ENCODE measurements at places on chromosomes 3 and 15.
A peak's percentile ranks its signal among the peaks of the same experiment; 100 is the strongest.

- DNase-seq: peak; percentile 35
These were observed 585 bp downstream of the SLCO3A1 start for GRCh38 chr15:91853948-91854638.

DNA sequence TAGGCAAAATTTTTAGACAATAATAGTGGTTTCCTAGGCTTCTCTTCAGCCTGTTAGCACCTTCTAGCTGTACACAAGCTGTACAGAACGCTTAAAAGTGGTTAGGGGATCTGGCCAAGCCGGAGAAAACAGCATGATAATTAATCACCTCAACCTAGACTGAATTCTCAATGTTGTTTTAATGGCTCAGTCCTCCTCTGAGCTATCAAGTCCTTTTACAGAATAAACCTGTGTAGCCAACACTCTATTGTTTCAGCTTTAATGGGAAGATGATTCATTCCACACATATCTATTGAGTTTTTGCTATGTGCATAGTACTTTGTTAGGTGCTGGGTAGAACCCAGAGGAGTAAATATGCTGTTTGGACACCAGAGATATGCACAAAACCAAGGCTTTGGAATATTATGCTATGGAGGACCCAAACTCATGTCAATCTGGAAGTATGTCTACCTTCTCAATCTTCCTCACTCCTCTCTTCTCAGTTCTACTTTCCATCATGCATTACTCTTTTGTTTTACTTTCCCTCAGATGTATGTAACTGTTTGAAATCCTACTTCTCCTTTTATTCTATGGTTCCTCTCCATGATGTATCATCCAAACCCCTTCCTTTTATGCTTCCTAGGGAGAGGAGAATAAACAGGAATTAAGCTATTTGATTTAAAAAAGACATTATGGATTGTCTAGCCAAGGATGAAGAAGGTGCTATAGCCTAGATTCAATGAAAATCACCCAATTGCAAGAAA is 27.6 kb upstream of the UBE2E2 start:
- DNase-seq: no peak

- DNase-seq: no peak
These were observed 5.5 kb upstream of the ACAP2 start for GRCh38 chr3:195448205-195448875.

DNA sequence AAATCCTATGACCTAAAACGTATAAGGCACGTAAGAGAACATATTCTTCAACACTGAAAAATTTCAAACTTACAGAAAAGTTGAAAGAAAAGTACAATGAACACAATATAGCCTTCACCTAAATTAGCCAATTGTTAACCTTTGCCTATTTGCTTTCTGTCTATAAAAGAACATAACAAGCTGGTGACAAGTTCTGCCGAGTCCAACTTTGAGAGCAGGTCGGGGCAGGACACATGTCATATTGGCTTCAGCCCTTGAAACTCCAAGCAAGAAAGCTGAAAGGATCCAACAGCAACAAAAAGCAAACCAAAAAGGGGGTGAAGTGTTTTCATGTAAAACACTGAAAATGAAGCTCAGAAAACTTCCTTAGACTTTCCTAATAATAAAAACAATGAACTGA is 59.1 kb downstream of the TBC1D2B start:
- DNase-seq: no peak

- DNase-seq: no peak
These were observed 103.6 kb downstream of the APBA2 start for GRCh38 chr15:28989239-28989830.

All from activated effector memory CD4-positive, alpha-beta T cell treated with Interleukin-2 at 50 U/mL for 16 hours (primary cell).